Breast epithelium (tissue), 4 donors: ENCODE measurements at places on chromosomes 6 and 20. TPM values are rescaled to one million over a fixed set of nuclear protein-coding genes. Genes with fewer than 3 reads are reported as not detected.

The BPI gene
- total RNA-seq: 0.59 TPM

The SOBP gene
- total RNA-seq: 7.0 TPM

The LY6G6C gene
- not detected for total RNA-seq

The SLC22A2 gene
- total RNA-seq: not detected

The FAXC gene
- not detected for total RNA-seq

The PROKR2 gene
- total RNA-seq: not detected

The DDO gene
- 2.0 TPM for total RNA-seq

DNA sequence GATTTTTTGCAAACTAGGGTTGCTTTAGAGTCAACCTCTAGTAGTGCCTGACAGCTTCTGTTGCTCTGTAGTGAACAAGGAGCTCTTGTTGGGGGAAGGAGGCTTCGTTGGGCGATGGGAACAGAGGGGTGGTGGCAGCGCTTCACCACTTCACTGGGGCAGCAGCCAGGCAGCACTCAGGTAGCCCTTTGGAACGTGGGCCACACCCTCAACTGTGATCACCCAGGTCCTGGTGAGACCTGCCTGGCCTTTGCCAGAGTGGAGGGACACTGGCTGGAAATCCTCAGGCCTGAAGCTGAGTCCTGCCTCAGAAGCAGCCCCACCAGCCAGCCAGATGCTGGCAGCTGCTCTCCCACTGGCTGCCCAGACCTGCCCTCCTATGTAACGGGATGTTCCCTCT is 10.4 kb upstream of the EDN3 start:
- no peaks in the 10 kb centered on the region for H3K4me1 ChIP-seq
- DNase-seq: no peak
- no peak overlapping the region for H3K4me3 ChIP-seq
- no peaks in the 10 kb centered on the region for H3K27me3 ChIP-seq

DNA sequence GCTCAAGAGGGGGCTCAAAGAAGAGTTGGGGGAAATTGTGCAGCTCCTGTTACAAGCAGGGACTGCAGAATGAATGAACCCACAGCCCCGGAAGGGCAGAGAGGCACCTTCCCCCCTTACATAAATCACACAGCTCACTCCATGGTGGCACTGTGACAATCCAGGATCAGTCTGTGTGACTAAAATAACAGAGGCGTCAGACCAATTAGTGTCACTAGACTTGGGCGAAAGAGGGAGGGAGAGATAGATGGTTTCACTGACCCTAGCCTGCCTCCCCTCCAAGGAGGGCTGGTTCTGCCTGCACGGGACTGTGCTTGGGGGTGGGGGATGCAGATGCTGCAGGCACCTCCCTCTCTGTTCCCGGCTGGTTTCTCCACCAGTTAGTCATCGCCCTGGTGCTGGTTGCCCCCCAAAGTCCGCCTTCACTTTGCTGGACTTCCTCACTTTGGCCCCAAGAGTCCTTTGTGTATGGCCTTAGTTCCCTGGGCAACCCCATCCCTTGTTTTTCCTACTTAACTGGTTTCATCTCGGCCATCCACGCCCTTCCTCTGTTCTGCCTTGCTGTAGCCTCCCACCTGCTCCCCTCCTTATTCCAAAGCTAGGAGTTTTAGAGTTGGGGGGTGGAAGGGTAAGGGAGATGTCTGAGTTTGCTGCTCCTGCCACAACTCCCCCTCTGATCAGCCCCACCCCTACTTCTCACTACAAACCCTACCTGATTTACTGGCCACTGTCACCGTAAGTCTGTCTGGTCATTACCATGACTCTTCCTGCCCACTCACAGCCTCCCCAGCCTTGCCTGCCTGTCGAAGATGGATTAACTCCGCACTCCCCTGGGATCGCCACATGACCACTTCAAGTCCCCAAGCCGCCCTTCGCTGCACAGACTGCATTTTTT is 17.7 kb downstream of the CCDC167 start:
- no peaks in the 10 kb centered on the region for H3K36me3 ChIP-seq
- H3K27ac ChIP-seq: no peak overlapping the region
- no peak overlapping the region for H3K4me3 ChIP-seq
- H3K4me1 ChIP-seq: no peaks in the 10 kb centered on the region
- no peaks in the 10 kb centered on the region for H3K27me3 ChIP-seq

DNA sequence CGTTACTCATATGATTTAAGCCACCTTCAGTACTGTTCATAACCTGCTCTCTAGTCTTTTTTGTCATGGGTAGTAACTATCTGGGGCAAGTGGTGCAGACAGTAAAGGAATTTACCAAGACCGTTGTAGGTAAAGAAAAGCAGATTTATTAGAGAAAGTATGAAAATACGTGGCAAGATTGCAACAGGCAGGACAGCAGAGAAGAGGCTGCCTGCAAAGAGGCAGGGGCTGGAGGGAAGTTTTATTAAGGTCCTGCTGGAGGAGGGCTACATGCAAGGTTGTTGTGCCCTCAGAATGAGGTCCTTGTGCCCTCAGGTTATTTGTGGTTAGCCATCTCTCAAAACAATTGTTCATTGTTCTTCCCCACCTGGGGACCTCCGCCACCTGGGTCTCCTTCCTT is 444.3 kb downstream of the BCKDHB start:
- no peaks in the 10 kb centered on the region for H3K36me3 ChIP-seq
- no peaks in the 10 kb centered on the region for H3K4me1 ChIP-seq
- no peak overlapping the region for H3K27ac ChIP-seq
- DNase-seq: no peak

DNA sequence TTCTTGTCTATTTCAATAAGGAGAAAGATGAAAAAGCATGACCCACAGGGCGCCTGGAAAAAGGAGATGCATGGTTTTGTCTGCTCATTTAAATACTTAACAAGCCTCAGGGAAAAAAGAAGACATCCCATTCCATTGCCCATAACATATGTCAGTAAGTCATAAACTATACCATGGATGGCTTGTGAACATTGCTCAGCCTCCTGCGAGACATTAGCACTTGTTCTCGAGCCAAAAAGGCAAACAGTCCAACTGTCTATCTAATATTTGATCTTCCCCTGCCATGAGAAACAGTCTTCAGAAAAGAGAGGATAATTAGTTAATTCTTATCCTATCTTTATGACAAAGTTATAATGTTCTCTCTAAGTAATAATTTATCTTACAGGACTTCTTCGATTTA is 527.4 kb downstream of the HACE1 start:
- no peak overlapping the region for H3K27ac ChIP-seq
- no peaks in the 10 kb centered on the region for H3K36me3 ChIP-seq
- no peaks in the 10 kb centered on the region for H3K27me3 ChIP-seq
- no peaks in the 10 kb centered on the region for H3K4me1 ChIP-seq
- no peak overlapping the region for H3K4me3 ChIP-seq
- no peak for DNase-seq

GRCh38 chr6:67361264-67361663 is 1273.8 kb upstream of the ADGRB3 start:
- H3K36me3 ChIP-seq: no peaks in the 10 kb centered on the region
- no peak overlapping the region for H3K27ac ChIP-seq
- DNase-seq: no peak

- DNase-seq: no peak
- no peak overlapping the region for H3K4me3 ChIP-seq
- no peaks in the 10 kb centered on the region for H3K27me3 ChIP-seq
- no peak overlapping the region for H3K27ac ChIP-seq
- no peaks in the 10 kb centered on the region for H3K4me1 ChIP-seq
These were observed 51.1 kb downstream of the RALGAPB start for GRCh38 chr20:38523697-38524096.

DNA sequence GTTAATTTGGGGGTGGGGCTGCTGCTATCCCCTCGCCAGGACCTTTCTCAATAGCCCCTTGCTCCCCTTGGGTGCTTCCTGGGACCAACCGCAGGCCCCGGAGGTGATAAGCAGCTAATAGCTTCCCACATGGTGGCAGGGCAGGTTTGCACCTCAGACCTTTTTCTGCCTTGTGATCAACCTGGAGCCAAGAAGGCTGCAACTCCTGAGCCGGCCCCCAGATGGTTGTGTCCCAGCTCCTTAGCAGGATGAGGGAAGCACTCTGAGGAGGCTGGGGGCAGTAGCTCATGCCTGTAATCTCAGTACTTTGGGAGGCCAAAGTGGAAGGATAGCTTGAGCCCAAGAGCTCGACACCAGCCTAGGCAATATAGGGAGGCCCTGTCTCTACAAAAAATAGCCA is 85.5 kb downstream of the BMP7 start:
- H3K27me3 ChIP-seq: no peaks in the 10 kb centered on the region
- H3K4me3 ChIP-seq: no peak overlapping the region
- DNase-seq: no peak
- H3K4me1 ChIP-seq: no peaks in the 10 kb centered on the region
- no peak overlapping the region for H3K27ac ChIP-seq

DNA sequence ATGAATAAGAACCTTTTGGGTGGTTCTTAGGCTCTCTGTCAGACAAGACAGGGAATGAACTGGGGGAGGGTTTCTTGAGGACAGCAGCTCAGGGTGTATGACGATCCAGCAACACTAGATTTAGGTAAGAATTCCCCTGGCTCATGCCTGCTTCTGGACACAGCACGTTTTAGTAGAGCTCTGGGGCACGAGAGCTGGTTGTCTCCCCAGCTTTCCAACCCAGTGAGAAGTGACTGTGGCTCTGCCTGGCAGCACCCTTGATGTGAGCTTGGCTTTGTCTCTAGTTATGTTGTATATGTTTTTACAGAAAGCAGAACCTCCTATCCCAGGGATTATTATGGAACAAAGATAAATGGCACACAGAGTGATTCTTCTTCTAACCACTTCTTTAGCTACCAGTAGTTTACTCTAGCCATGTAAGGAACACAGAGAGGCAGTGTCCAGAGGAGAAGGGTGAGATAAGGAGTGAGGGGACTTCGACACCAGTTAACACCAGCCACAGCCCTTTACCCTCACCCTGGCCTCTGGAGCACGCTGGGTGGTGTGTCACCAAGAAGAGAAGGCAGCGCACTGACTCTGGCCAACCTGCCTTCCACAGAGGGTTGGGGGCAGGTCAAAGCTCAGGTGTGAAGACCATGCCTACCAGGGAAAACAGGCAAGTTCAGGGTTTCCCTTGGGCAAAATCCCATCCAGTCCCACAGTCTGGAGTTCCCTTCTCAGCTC is 3.9 kb downstream of the APOBEC2 start:
- no peaks in the 10 kb centered on the region for H3K36me3 ChIP-seq
- DNase-seq: no peak
- H3K4me1 ChIP-seq: no peaks in the 10 kb centered on the region
- H3K27me3 ChIP-seq: no peaks in the 10 kb centered on the region
- H3K27ac ChIP-seq: no peak overlapping the region
- no peak overlapping the region for H3K4me3 ChIP-seq

DNA sequence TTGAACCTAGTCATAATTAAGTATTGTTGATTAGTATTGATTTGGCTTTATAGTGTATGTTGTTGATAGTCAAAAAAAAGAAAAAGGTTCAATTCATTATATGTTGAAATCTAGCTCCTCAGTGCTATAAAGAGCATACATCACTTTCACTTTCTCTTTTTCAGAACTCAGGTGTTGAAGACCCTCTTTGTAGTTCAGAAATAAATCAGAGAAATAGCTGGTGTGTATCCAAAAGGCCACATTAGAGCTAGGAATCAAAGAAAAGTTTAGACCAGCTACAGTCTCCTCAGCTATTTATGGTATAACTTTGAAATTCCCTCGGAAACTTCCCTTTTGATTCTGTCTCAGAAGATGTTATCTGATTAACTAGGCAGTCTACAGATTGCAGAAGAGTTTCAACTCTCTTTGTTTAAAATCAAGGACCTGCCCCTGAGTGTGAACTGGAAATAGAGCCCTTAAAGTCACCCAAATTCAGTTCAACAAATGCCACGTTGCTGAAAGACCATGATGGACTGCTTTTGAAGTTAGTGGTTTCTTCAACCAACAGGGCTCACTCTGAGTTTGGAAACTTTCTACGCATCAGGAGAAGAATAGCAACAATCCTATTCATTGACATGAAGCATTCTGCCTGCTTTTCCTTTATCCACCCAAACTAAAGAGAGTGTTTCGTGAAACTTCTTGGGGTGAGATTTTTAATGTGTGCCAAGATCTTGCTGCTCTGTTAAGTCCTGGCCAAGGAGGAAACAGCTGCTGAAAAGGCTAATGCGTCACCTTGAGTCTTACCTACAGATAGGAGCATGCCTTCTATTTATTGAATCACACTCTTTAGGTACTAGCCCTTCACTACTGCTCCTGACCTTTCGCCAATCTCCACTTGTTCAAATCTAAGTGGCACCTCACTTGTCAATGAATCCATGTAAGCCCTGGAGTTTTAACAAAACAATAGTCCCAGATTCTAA is 111.7 kb downstream of the TNFRSF21 start:
- no peak for DNase-seq
- no peaks in the 10 kb centered on the region for H3K36me3 ChIP-seq
- no peaks in the 10 kb centered on the region for H3K27me3 ChIP-seq
- H3K27ac ChIP-seq: no peak overlapping the region
- no peaks in the 10 kb centered on the region for H3K4me1 ChIP-seq
- H3K4me3 ChIP-seq: no peak overlapping the region

- peak overlapping the region; percentile 27 for H3K27ac ChIP-seq
- H3K36me3 ChIP-seq: no peaks in the 10 kb centered on the region
- H3K4me3 ChIP-seq: no peak overlapping the region
These were observed 65.2 kb downstream of the RIPOR3 start for GRCh38 chr20:50625986-50626677.

DNA sequence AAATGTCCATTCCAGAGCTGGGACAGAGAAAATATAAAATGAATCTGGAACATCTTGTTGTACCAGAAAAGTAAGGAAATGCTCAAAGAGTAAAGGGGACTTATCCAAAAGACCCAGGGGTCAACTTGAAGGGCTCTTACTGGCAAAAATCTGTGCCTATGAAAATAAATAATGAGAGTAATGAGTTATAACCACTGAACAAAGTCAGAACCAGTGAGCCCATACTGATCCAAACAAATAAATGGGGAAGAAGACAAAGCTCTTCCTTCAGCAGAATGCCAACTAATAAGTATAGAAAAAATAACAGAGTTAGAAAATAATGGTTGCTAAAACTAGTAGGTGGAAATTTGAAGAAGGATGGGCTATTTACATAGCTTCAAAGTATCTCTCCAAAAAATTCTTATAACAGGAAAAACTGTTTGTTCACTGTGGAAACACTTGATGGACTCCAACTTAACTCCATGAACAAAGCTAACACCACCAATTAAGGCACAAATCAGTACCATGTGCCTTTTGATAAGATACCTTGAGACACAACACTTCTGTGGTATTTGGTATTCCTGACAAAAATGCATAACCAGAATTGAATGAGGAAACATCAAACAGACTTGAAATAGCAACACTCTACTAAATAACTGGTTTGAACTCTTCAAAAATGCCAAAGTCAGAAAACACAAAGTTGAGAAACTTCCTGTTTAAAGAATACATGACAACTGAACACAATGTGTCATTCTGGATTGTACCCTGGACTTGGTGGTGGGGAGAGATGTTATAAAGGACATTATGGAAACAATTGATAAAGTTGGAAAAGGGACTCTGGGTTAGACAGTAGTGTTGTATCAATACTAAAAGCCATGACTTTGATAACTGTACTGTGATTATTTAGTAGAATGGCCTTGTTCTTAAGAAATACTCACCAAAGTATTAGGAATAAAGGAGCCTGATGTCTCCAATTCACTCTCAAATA is 197.5 kb downstream of the ISM1 start:
- no peaks in the 10 kb centered on the region for H3K4me1 ChIP-seq
- no peaks in the 10 kb centered on the region for H3K27me3 ChIP-seq
- no peak for DNase-seq
- H3K27ac ChIP-seq: no peak overlapping the region
- no peaks in the 10 kb centered on the region for H3K36me3 ChIP-seq
